ENCODE measurements at places on chromosomes 2 and 18.

DNA sequence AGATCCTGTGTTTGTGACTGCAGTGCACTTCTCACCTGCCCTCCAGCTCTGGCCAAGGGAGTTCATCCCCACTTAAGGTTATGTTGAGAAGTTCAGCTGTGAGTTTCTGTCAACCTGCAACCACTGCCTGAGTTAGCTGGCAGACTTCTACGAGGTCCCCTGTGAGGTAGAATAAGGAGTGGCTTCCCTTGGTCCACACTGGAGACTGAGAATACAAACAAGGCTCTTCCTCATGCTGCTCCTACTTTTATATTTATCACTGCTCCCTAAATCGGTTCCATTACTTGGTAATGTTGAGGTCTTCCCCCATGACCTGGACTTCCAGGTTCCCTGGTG lies 353.2 kb upstream of the CWC22 start:
- DNase-seq: no peak

DNA sequence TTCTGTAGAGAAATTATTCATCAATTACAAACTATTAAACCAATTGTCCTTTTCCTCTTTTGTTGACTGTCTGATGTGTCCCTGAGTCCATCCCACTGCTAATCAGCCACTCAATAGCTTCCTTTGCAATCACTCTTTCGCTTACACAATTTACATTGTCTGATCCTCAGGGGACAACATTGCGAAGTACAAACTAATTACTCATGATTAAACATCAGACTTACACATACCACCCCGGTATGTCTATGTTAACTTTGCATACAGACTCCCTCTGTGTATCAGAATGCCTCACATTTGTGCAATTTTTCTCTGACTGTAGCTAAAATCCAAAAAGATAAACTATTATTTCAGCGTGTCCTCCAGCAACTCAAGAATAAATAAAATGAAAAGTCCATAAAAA lies 264.4 kb upstream of the REV1 start:
- DNase-seq: no peak

DNA sequence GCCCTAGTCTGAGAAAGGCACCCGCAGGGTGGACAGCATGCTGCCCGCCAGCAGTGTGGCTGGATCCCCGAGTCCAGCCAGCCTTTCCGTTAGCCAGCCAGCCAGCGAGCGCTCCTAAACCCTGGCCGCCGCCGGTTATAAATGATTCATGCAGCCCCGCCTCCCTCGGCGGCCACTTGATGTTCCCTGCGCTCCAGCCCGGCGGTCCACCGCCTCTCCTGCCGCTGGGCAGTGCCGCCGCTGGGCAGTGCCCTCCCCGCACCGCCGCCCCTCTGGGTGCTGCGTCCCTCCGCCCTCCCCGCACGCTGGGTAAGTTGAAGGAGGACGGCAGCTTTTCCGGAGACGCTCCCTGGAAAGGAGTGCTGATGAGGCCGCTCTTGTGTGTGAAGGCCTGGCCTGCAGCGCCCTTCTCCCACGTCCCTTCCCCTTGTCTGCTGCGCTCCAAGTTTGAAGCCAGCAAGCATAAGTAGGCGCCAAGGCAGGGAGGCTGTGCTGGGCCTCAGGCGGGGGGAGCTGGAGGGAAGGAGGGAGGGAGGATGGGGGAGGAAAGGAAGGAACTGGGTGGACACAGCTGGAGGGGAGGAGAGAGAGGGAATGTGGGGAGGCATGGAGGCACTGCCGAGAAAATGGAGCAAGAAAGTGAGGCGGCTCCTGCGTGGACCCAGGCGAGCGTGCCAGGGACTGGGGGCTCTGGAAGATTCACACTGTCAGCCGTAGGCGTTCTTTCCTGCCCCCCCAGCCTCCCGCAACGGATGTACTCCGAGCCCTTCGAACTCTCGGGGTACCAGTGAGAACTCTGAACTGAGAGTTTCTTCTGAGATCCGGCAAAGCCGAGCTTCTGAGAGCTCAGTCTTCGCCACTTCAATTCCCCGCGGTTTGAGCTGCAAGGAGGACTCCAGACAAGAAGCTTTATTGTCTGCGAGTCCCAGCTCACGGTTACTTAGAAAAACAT lies 131.9 kb downstream of the GLI2 start:
- no peak for DNase-seq

DNA sequence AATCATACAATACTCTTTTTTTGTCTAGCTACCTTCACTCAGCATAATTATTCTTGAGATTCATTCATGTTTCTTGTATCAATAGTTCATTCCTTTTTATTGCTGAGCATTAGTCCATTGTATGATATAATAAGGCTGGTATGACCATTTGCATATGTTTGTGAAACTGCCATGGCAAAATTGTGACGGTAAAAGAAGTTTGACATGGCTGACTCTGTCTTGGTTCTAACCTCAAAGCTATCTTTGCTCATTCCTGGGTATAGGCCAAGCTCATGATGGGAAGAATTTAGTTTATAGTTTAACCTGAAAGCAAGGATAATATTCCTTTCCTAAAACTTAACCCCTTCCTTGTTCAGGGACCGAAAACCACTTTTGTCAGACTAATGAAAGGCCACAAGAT lies 46.4 kb downstream of the COMMD1 start:
- DNase-seq: no peak

DNA sequence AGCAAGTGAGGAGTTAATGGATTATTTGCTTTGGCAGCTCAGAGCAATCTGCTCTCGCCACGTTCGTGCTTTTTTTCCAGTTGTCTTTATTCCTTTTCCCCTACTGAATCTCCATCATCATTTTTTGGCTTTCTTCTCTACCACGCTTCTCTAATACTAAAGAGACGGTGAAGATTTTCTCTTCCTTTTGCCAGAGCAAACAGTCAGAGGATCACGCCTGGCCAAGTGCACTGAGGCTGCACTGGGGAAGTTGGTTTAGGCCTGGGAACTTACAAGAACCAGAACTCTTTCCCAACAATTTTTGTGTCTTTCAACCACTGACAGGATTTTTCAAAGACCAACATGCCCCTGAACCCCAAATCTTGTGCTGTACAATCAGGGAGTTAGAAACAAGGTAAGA lies 172.3 kb downstream of the PID1 start:
- no peak for DNase-seq

DNA sequence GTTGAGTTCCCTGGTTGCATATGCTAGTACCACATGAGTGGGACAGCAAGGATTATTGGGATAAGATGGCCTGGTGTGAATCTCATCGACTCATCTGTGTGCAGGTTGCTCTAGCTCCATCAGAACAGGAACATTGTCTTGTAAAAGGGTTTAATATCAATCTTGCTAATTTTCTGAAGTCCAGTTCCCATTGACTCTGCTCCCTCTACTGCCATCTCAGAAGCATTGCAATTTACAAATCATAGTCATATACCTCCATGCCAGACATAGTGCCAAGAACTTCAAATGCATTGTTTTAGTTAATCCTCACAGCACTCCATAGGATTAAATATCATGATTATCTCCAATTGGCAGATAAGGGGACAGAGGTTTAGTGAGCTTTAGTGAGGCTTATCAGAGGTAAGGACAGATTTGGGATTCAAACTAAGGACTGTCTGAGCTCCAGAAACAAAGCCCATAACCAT lies 4.8 kb upstream of the STAT4 start:
- no peak for DNase-seq

DNA sequence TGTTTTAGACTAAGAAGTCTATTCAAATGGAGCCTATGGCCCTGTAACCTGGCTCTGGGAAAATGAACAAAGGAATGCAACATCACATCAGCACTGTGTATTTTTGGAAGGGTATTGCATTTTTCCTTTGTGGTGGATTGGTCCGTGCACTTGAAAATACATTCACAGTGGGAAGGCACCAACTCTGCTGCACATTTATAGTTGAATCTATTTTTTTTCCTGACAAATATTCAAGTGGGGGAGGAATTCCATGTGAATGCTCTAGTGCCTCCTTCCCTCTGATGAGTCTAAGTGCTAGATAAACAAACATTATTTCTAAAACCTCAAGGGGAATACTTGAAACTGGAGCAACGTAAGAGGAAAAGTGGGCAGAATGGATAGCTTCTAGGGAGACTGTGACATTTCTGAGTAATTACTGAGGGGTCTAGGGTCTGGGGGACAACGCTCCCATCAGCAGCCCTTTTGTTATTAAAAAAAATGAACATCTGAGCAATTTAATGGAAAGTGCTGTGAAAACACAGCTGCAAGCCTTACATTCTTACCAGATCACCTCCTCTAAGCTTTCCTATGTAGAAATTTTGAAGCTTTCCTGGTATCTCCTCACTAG lies 208.2 kb downstream of the SLC8A1 start:
- DNase-seq: no peak

- DNase-seq: no peak
Measured at GRCh38 chr2:39703181-39703872, 37.6 kb downstream of the TMEM178A start.

DNA sequence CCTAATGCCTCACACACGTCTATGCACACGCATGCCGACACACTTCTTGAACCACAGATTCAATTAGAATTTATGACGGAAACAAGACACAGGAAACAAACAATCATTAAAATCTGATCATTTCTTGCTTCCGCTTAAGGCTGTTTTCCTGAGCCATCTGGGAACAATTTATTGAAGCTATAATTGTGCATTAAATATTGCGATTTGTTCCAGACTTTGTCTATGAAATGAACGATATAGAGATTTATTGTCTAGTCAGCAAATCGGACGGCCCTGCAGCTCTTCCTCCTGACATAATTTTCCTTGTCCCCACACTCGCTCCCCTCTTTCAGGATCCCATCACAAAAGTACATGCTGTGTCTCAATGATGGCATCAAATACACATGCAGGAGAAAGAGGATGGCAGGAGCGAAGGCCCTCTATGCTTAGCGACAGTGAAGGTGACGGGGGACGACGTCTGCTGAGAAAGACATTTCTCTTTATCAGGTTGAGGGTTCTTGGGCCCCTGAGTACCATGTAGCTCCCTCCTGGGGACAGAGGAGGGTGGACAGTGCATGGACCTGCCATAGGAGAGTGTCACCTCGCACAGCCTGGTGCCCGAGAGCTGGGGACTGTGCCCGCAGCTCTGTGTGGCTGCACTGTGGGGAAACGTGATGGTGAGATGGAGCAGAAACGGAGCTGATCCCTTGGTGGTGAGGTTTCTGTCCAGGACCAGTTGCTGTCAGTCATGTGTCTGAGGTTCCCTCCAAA lies 157.3 kb downstream of the ACKR3 start:
- DNase-seq: no peak

- DNase-seq: no peak
Measured at GRCh38 chr2:64186699-64187605, 42.7 kb upstream of the PELI1 start.

DNA sequence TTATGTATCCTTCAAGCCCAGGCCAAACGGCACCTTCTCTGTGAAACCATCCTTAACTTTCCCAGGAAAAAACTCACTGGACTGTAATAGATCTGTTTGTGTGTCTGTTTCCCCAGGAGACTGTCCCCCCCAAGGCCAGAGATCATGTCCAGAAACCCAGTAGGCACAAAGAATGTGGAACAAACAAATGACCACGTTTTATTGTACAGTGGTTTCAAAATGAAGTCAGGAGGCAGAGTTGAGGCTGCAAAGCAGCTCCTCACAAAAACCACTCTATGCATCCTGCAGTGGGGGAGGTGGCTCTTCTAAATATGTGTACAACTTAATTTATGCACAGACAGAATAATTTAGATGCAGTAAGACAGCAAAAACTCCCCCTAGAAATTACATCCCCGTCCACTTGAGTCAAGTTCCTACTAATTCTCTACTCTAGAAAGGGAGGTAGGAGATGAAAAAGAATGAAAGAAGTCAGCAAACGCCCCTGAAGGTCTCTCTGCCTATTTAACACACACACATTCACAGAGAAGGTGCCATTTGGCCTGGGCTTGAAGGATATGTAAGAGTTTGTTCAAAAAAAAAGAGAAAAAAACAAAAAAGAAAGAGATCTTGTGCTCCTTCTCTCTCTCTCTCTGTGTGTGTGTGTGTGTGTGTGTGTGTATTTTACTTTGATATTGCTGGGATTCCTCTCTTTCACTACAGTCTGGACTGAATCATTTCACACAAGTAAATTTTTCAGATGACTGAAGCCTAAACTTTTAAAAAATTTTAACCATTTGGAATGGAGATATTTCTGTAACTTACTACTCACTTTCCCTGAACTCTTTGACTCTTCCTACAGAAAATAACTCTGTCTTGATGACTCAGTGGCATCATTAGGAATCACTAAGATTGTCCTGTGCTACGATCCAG lies 19.5 kb downstream of the BCL2 start:
- DNase-seq: no peak

DNA sequence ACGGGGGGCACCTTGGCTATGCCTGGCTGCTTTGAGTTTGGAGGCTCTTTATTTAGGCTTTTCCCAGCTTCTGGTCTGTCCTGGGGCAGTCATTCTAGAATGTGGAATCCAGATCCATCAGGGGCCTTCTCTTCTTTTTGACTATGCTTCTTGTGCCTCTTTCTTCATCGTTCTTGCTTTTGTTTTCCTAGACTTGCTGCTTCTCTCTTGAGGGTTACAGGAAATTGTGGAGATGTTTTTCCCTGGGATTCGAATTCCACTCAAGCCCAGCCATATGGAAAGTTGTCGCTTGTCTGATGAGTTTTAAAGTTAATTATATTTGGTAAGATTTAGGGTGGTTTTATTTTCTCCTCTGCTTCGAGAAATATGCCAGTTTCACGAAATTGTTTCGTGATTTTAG lies 2.4 kb downstream of the GLI2 start:
- no peak for DNase-seq

DNA sequence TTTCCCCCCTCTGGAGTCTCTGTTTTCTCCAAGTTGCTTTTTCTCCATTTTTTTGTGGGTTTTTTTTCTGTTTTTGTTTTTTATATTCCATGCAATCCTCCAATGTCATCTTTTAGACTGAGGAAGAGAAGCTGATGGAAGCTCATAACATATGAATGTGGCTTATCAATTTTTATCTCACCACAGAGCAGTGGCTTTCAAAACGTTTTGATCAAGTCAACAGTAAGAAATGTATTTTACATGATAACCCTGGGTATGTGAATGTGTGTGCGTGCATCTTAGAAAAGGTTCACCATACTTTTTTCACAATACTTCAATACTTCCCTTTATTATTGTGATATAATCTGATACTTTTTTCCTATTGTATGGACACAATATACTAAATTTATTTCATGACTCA lies 64.6 kb upstream of the CDCA7 start:
- DNase-seq: no peak

DNA sequence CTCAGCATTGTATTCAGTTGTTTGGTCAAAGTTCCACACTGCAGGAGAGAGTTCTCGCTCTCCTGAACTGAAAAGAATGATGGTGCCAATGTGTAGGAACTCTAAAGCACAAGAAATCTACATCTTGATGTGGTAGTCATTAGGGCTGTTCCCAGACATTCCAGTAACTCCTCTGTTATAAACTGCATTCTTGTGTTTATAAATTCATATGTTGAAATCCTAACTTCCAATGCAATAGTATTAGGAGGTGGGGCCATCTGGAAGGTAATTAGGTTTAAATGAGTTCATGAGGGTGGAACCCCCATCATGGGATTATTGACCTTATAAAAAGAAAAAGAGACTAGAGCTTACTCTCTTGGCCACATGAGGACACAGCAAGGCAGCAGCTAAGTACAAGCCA lies 239.6 kb downstream of the CDH20 start:
- DNase-seq: no peak

All from naive thymus-derived CD8-positive, alpha-beta T cell (primary cell).